Skin of body (tissue), 3 donors: ENCODE measurements at places on chromosomes 13 and 19. TPM values are rescaled to one million over a fixed set of nuclear protein-coding genes. Genes with fewer than 3 reads are reported as not detected.

GRCh38 chr19:5430237-5430636 is 25.0 kb upstream of the ZNRF4 start:
- no peak for DNase-seq

Gene PEX11G
- 1.1 TPM for total RNA-seq

GRCh38 chr13:80473695-80474094 is 132.8 kb upstream of the SPRY2 start:
- DNase-seq, result no peak

DNA sequence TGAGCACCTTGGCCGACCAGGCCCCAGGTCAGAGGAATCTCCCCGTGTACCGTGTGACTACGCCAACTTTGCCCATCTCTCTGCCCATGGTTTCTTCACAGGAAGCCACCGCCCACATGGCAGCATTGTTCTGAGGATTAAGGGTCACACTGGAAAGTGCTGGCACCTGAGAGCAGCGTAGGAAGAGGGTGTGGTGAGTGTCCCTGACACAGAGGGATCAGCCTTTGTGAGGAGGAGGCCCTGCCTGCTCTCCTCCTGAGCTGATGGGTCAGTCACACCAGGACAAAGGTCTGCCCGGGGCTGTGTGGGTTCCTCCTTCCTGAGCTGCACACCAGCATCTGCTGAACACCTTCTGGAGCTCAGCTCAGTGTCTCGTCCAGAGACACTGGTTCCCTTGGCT is 32.2 kb upstream of the SLC15A1 start:
- DNase-seq, result no peak
